Astrocyte of the spinal cord (primary cell): ENCODE measurements at places on chromosomes 7 and 10.

DNA sequence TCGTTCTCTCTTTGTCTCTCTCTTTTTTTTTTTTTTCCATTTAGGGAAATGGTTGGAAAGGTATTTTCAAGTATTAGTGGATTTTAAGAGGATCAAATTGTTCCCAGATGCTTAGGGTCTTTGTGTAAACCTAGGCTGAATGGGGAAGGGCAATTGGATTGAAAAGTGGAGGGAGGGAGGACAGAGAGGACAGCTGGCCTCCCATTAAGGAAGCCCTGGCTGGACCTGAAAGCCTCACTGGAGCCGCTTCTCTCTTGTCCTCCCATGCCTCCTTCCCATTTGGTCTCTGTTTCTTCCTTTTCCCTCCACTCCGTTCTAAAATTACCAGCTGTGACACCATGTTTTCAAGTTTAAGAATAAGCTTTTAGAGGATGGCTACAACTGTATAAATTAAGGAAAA lies 104.1 kb downstream of the TACC2 start:
- no peak for DNase-seq

- no peak for DNase-seq
These were observed 990.4 kb downstream of the NRG3 start for GRCh38 chr10:82865366-82865765.

DNA sequence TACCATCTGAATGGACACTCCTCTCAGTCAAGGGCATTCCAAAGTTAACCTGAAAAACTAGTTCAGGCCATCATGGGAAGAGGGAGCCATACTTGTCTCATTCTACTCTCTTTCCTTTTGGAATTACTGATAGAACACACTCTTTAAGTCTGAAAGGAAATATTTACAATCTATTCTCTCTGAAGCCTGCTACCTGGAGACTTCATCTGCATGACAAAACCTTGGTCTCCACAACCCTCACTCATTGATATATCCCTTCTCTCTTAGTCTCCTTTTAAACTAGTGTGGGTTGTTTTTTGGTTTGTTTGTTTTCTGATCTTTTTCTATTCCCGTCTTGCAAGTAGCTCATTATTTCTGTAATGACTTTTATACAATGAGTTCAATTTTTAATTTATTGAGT lies 169.5 kb downstream of the C1GALT1 start:
- no peak for DNase-seq

DNA sequence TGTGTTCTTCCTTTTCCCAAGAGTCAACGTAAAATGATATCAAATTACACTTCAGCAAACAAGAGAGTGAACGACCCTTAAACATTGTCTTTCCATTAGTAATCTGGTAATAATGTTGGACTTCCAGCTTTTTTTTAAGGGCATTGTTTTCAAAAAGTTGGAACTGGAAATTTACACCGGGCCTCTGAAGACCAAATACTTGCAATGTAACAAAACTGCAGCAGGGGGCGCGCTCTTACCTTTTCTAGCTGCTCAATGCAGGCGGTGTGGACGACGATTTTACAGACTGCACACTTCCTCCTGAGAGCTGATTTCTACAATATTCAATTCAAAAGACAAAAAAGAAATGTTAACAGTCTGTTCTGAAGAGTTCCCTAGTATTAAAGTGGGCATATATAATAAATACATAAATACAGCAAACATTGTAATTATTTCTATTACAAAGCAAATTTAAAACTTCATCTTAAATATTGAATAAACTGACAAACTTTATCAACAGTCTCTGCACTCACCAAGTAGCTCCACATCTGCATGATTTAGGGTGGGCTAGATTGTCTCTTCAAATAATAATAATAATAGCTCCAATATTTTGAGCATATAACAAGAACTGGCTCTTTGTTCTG lies 190.4 kb downstream of the DGKI start:
- peak; percentile 83 for DNase-seq

GRCh38 chr7:27897001-27897400 lies 157.0 kb downstream of the TAX1BP1 start:
- DNase-seq, result no peak

DNA sequence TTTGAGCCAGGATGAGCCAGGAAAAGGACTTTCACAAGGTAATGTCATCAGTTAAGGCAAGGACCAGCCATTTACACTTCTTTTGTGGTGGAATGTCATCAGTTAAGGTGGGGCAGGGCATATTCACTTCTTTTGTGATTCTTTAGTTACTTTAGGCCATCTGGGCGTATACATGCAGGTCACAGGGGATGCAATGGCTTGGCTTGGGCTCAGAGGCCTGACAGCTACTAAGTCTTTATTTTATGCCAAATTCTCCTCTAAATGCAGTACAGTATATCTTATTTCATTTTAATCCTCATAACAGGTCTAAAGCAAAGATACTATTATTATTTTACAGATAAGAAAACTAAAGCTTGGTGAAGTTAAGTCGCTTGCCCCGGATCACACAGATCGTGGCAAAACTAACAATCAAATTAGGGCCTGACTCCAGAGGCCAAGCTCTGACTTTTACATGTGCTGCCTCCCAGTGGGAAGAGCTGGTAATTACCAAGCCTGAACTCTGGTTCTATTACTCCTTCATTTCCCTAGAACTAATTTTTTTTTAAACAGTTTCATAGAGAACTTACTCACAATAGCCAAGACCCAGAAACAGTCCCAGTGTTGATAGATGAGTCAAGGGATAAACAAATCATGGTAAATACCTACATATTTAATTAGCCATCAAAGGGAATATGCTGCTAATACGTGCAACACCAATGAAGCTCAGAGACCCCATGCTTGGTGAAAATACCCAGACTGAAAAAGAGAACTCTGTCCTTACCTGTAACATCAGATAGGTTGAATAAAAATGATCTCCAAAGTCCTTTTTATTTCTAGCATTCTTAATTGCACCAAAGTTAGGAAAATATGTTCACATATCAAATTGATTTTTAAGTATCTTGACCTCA lies 35.4 kb downstream of the C7orf25 start:
- peak; percentile 55 for DNase-seq

GRCh38 chr7:44727158-44727936 lies 21.3 kb upstream of the ZMIZ2 start:
- peak; percentile 80 for DNase-seq
